ENCODE measurements at places on chromosomes 1 and 21.
A peak's percentile ranks its signal among the peaks of the same experiment; 100 is the strongest.

DNA sequence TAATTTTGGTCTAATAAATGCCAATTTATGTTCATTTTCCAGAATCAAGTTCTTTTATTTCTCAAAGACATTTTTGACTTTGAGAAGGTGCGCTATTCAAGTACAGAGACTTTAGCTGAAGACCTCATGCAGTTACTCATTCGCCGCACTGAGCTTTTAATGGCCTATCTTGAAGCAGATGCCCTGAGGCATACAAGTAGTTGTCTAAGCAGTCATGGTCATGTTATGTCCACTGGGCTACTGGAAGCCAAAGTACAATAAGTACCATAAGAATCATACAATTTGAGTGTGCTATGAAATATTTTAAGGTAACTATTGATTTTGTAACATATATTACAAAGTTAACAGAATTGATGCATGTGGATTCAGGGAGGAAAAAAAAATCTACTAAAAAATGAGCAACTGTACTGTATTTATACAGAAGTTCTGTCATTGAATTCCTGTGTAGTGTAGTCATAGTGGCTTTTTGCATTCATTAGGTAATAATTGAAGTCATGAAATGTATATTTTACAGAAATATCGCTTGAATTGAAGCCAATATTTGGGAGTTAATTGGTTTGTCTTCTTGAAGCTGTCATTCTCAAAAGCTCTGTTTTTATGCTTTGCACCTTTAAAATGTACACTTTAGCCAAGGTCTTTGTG lies 13.5 kb upstream of the NEXN start:
- DNase-seq: no peak

DNA sequence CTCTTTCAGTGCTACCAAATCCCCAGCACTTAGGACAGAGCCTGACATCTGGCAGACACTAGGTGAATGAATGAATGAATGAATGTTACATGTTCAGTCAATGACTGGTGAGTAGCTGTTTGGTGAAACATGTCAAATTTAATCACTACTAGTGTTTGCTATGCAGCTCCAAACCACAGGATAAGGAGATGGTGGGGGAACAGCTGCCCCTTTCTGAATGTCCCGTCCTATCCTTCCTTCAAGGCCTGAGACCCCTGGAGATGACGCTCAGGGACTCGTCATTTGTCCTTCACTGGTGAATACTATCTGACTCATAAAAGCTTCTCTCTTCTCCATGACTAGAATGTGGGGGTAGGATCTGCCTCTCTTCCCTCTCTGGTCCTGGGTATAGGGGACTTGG lies 175.4 kb downstream of the HIVEP3 start:
- no peak for DNase-seq

- no peak for DNase-seq
These were observed 89.3 kb downstream of the FASLG start for GRCh38 chr1:172748201-172748600.

GRCh38 chr1:4161366-4162006 lies 261.4 kb upstream of the C1orf174 start:
- no peak for DNase-seq

GRCh38 chr1:41741244-41741643 lies 177.5 kb downstream of the HIVEP3 start:
- no peak for DNase-seq

GRCh38 chr1:172381946-172382345 lies 38.5 kb upstream of the C1orf105 start:
- no peak for DNase-seq

- DNase-seq: no peak
These were observed 49.7 kb upstream of the HMGB4 start for GRCh38 chr1:33814166-33814565.

DNA sequence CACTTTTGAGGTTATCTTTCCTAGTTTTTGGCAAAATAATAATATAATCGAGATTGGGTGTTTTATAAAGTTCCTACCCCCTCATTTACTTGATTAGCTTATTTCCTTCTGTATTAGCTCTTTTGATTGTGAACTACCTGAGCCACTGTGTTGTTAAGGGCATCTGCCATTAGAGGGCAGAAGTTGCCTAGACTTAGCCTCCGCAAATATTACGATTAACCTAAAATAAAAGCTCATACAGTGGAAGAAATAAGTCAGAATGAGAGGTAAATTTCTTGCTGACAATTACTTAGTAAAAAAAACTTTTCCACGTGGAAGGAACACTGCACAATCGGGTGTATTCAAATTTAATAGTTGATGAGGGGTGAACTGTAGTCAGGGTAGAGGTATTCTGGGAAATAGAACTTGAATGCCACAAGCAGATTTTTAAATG lies 2.3 kb downstream of the H3-3A start:
- no peak for DNase-seq

- no peak for DNase-seq
These were observed 16.8 kb upstream of the ETV3 start for GRCh38 chr1:157154940-157155514.

GRCh38 chr1:153567621-153568366 lies 2.1 kb upstream of the S100A2 start:
- DNase-seq: no peak

GRCh38 chr1:246067432-246068216 lies 439.5 kb downstream of the SMYD3 start:
- DNase-seq: no peak

DNA sequence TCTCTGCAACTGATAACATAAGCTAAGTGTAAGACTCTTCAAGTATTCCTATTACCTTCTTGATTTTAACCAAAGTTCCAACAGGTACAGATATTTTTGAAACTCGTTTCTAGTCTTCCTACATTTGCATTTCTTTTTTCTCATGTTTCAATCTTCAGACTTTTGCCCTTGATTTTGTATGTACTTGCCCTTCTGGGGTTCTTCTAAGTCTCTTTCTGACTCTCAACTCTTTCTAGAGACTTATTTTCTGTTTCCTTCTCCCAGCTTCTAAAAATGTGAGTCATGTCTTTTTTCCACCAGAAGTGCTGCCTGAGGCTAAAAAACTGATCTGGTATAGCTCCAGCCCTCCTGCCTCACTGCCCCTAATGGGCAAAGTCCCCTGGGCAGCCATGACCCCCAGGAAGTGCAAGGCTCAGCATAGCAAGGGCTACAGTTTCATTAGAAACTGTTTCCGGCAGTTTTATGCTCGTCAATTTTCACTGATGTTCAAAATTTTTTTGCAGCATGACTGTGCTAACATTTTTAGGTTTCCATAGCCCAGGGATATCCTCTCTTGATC lies 265.9 kb downstream of the SEC16B start:
- DNase-seq: no peak

GRCh38 chr1:182682898-182683501 lies 1.4 kb downstream of the RGS8 start:
- no peak for DNase-seq

- peak; percentile 23 for DNase-seq
These were observed 10.7 kb downstream of the OPTC start for GRCh38 chr1:203504400-203505250.

DNA sequence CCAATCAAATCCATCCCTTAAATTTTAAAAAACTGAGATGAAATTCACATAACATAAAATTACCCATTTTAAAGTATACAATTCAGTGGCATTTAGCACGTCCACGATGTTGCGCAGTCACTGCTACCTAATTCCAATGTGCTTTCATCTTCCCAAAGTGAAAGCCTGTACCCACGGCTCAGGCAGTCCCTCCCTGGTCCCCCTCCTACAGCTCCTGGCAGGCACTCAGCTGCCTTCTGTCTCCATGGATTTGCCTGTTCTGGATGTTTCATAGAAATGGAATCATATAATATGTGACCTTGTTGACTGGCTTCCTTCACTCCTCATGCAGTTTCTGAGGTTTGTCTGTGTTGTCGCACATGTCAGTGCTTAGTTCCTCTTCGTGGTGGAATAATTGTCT lies 386.3 kb downstream of the CAMTA1 start:
- DNase-seq: no peak

GRCh38 chr1:229987953-229988352 lies 79.1 kb upstream of the GALNT2 start:
- no peak for DNase-seq

DNA sequence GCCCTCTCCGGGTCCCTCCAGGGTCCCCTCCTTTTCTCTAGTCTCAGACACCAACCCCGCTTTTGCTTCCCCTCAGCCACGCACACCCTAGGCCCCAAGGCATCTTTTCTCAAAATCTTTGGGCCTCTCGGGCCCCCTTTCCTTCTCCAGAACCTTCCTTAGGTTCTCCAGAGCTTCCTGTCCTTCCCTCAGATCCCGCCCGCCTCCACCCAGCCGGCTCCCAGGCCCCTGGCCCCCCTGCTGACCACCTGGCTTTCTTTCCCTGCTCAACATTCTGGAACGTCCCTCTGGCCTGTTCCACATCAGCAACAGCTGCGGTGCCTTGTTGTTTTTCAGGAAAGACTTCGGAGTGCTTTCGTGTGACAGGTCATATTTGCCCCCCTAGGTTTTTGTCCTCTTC lies 1.2 kb downstream of the ZDHHC18 start:
- DNase-seq: no peak

DNA sequence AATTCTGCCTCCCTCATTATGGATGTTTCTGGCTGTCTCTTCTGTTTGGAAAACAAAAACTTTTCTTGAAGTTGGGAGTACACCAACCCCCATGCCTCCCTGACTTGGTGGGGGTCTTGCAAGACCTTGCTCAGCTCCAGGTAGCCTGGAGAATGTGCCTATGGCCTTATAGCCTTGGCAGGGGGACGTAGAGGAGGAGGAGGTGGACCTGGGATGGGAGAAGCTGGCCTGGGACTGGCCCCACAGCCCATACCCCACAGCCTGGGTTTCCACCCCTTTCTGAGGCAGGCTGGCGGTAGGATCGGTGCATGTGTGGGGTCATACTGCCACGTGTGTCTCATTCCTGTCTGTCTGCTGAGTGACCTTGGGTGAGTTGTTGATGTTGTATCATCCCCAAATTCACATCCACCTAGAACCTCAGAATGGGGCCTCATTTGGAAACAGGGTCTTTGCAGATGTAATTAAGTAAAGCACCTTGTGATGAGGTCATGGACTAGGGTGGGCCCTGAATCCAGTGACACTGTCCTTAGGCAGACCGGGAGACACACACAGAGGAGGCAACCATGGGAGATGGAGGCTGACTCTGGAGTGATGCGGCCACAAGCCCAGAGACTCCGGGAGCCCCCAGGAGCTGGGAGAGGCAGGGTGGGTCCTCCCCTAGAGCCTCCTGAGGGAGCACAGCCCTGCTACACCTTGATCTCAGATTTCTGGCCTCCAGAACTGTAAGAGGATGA lies 18.5 kb downstream of the OBSCN start:
- no peak for DNase-seq

GRCh38 chr1:185111873-185112272 lies 44.9 kb downstream of the TRMT1L start:
- DNase-seq: no peak

GRCh38 chr1:41898191-41898713 lies 20.5 kb downstream of the HIVEP3 start:
- DNase-seq: no peak

- no peak for DNase-seq
These were observed 43.9 kb upstream of the CRB1 start for GRCh38 chr1:197224160-197224559.

- no peak for DNase-seq
These were observed 23.3 kb upstream of the PTGFRN start for GRCh38 chr1:116886291-116886878.

DNA sequence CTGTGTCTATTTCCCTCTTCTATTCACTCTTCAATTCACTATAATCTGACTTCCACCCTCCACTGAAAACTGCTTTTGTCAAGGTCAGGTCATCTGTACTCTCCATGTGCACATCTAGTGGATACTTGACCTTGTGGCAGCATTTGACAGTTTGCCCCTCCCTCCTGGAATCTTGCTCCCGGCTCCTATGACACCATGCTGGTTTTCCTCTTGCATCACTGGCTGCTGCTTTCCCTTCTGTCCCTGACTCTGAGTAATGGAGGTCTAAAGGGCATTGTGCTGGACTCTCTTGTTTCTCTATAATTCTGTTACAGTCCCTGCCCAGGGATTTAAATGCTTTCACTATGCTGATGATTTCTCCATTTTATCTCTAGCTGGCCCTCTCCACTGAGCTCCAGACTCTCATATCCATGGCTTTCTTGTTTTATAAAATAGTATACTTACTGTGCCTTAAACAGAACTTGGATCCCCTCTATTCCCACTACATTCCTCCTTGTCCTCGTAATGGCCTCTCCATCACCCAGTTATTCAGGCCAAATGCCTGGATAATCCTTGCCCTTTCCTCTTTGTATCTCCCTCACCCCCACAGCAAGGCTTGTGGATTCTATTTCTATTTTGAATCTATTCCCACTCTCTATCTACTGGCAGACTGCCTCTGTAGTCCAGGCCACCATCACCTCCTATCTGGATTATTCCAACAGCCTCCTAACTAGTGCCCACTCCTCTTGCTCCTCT lies 36.8 kb upstream of the PODN start:
- DNase-seq: no peak

GRCh38 chr1:19151537-19151936 lies 58.5 kb downstream of the UBR4 start:
- DNase-seq: no peak

Data from esophagus squamous epithelium (tissue), 5 donors.